ENCODE measurements at places on chromosomes 2 and 18.

- no peak overlapping the region for H3K4me3 ChIP-seq
- H3K4me1 ChIP-seq, result no peaks in the 10 kb centered on the region
- no peaks in the 10 kb centered on the region for H3K27me3 ChIP-seq
- DNase-seq, result no peak
- no peak overlapping the region for H3K27ac ChIP-seq
Measured at GRCh38 chr2:108847000-108847399, 60.4 kb downstream of the CCDC138 start.

DNA sequence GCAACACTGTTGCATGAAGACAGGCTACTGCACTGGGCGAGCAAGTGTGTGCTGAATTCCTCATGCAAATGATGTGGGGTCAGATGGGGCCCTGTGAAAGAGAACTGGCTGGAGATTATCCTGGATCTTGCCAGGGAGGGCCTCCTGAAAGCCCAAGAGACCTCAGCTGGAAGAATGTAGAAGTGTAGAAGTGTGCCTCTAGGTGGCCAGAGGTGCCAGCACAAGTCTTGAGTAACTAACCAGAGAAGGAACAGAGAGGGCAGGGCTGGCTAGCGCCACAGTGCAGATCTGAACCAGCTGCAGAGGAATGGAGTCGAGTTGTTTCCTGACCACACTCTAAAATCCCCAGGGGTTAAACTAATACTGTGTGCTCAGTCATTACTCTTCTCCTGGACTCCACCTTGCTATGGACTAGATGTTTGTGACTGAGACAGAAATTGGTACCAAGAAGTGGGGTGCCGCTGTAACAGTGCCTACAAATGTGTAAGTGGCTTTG, 399.3 kb downstream of the LRATD1 start:
- no peak overlapping the region for H3K27ac ChIP-seq
- H3K4me3 ChIP-seq, result no peak overlapping the region
- no peaks in the 10 kb centered on the region for H3K27me3 ChIP-seq
- no peak for DNase-seq

- no peak overlapping the region for H3K27ac ChIP-seq
- no peak for DNase-seq
- H3K36me3 ChIP-seq, result no peaks in the 10 kb centered on the region
- H3K4me3 ChIP-seq, result no peak overlapping the region
- H3K27me3 ChIP-seq, result no peaks in the 10 kb centered on the region
- no peaks in the 10 kb centered on the region for H3K4me1 ChIP-seq
Measured at GRCh38 chr2:59720296-59720866, 833.1 kb downstream of the BCL11A start.

- no peak for DNase-seq
- no peaks in the 10 kb centered on the region for H3K36me3 ChIP-seq
- H3K4me1 ChIP-seq, result no peaks in the 10 kb centered on the region
- no peaks in the 10 kb centered on the region for H3K27me3 ChIP-seq
- H3K27ac ChIP-seq, result no peak overlapping the region
- H3K4me3 ChIP-seq, result no peak overlapping the region
Measured at GRCh38 chr18:70072678-70073077, 125.0 kb upstream of the CD226 start.
